HT-29 (cell line): ENCODE measurements at places on chromosomes 11 and 22.
A peak's percentile ranks its signal among the peaks of the same experiment; 100 is the strongest.

- DNase-seq: no peak
Measured at GRCh38 chr11:119416606-119417580, 6.1 kb downstream of the THY1 start.

DNA sequence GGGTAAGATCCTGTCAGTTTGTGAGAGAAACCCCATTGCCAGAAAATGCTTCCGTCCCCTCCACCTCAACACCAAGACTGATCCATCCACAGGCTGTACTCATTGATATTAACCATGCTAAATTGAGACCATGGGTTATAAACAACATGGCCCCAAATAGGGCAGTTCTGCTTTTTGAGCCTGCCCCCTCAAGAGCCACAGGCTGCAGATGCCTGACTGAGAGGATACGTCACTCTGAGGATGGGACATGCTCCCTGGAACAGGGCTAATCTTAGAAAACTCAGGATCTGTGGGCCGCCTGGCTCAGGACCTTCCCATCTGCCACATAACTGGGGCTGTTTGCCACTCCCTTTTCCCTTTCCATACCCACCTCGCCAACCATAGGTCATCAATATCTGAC, 99.8 kb downstream of the MICAL2 start:
- no peak for DNase-seq

DNA sequence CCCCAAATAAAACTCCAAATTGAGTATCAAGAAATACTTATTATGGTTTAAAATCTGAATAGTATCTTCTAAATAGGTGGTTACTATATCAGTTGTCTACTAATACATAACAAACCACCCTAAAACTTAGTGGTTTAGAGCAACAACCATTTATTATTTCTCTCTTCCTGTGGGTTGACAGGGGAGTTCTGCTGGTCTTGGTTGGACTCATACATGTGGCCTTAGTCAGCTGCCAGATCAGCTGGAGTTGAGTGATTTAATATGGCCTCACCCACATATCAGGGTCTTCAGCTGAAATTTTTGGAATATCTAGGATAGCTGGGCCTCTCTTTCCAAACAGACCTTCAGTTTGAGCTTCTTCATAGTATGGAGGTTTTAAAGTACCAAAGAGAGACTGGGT, 34.5 kb downstream of the C11orf65 start:
- no peak for DNase-seq

- no peak for DNase-seq
Measured at GRCh38 chr22:45455621-45456020, 42.1 kb downstream of the RIBC2 start.

DNA sequence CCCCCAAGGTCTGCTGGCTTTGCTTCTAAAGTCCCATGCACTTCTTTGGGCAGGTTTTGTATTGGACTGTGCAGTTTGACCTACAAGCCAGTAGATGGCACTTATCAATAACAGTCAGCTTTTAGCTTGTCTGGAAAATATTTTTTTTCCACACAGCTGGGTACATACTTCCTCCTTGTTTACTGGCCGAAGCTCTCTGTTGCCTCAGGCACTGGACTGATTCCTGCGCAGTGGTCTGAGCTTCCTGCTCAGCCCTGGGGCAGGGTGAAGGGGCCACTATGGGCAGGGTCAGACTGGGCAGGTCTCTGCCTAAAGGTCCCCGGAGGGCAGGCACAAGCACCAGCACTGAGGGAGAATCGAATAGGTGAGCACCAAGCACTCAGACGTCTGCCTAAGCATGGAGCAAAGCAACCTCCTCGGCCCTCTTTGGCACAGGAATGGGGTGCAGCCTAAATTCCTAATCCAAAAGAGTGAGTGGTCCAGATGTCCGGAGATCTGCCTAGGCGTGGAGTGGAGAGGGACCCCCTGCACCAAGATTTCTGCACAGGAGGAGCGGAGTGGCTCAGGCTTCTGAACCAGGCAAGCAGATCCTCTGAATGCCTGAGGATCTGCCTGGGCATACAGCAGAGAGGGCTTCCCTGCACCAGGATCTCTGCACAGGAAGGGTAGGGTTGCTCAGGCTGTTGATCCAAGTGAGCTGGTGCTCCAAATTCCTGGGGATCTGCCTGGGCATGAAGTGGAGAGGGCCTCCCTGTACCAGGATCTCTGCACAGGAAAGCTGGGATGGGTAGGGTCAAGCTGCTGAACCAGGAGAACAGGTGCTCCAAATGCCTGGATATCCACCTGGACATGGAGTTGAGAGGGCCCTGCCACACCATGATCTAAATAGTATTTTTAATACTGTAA, 105.9 kb upstream of the C11orf58 start:
- DNase-seq: peak; percentile 57

GRCh38 chr11:120386774-120387371, 50.7 kb downstream of the ARHGEF12 start:
- no peak for DNase-seq

DNA sequence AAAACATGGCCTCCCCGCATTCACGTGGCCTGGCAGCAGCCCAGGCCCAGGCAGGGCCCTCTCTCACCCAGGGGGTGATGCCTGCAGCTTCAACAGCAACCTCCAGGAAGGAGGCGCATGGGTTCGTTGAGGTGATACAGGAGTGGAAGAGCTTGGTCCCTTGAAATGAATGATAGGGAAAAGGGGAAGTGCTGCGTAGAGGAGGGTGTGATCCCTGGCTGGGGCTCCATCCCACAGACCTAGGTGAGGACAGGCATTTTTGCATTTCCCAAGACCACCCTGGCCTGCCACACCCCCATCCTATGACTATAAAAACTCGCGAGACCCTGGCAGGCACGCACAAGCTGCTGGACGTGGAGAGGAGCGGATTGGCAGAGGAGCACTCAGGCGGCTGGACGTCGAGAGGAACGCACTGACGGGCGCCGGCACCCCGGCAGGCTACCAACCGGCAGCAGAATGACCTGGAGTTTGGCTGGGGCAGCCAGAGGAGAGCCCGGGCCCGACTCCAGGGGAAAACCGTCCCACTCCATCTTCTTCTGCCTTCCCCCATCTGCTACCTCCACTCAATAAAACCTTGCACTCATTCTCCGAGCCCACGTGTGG, 32.6 kb downstream of the RTN4R start:
- no peak for DNase-seq

- DNase-seq: peak; percentile 28
Measured at GRCh38 chr22:32411402-32411801, 645 bp downstream of the RTCB start.

DNA sequence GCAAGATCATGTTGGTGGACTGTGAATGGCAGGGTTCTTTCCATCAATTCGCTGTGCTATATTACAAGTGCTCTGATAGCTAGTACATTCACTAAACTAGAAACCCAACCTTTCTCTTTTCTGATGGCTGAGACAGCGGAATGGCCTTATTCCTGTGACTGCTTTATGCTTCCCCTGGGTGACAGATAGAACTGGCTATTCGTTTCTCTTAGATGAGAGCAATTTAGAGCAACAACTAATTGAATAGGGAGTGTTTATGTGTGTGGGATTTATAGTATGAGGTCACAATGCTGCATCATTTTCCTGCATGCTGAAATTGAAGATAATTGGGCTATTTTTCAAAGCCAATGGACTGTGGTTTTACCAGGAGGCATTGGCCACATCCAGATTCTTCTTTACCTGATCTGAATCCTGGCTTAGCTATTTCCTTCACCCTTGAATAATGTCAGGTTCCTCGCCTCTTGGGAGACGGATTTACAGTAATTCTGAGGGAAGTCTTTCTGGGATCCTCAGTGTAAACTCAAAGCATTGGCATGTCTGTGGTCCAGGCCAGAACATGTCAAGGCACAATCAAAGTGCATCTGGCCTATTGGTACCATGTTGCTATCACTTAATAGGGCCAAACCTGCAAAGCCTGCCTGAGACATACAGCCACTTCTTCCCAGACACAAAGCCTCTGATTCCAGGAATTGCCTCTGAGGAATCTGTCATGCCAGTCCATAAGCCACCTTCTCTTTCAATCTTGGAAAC, 775.0 kb upstream of the API5 start:
- DNase-seq: no peak

DNA sequence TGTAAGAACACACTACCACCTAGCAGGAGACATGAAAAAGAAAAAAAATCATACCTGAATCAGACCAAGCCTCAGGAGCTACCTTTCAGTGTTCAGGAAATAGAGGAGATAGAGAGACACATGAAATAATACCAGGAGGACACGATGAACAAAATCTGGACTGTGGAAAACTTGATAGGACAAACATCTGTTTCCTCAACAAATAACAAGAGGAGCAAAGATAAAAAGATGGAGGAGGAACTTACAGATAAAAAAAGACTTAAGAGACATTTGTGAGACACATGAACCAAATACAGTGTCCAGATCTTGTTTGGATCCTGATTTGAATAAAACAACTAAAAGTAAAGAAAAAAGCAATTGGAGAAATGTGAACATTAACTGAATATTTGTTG, 12.4 kb upstream of the KCNE3 start:
- DNase-seq: no peak

- no peak for DNase-seq
Measured at GRCh38 chr11:78993802-78994430, 419.3 kb upstream of the NARS2 start.

GRCh38 chr11:606245-606644, 9.5 kb downstream of the IRF7 start:
- DNase-seq: peak; percentile 95

DNA sequence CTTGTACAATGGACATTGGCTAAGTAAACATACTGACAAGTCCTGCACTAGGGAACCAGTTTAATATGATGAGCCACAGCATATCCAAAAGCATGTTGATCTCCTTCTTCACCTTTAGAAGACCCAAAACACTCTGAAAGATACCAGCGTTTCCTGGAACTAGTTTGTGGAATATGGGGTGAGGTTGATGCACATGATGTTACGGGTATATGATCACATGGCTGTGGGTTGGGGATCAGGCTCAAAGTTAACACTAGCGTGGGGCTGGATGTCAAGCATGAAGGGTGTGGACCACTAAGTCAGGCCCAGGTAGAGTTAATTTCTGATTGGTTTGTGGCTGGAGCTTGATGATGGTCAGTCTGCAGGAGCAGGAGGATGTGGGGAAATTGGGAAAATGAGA, 9.0 kb downstream of the IGLL5 start:
- DNase-seq: no peak

DNA sequence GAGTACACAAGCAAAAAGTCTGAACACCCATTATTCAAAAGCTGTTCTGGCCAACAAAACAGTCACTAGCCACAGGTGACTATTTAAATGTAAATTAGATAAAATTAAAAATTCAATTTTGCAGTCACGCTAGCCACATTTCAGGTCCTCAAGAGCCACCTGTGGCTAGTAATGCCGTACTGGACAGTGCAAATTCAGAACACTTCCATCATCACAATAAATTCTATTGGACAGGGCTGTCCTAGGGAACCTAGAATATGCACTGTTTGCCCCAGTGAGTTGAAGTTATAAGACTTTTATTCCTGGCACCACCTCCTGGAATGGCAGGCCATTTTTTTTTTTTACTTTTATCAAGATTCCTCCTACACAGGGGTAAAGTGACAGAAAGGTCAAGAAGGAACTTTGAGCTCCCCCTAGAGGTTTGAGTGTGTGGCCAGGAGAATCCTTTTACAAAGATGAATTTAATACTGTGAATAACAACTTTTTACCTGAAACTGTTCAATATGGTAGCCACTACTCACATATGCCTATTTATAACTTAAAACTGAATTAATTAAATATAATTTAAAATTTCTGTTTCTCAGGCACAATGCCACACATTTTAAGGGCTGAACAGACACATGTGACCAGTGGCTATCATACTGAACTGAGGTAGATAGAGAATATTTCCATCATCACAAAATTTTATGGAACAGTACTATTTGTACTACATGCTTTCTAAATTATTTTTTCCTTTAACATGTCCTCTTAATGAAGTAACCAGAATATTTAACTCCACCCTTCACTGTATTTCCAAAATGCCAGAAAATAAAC, 6.5 kb downstream of the MSANTD2 start:
- peak; percentile 87 for DNase-seq

GRCh38 chr11:123437236-123437979, 7.3 kb downstream of the GRAMD1B start:
- no peak for DNase-seq

- no peak for DNase-seq
Measured at GRCh38 chr11:19683141-19683805, 29.4 kb upstream of the NAV2 start.
